ENCODE measurements at places on chromosomes 7 and 10.

- DNase-seq, result no peak
Observed at GRCh38 chr10:28326516-28327490, 23.9 kb upstream of the MPP7 start.

DNA sequence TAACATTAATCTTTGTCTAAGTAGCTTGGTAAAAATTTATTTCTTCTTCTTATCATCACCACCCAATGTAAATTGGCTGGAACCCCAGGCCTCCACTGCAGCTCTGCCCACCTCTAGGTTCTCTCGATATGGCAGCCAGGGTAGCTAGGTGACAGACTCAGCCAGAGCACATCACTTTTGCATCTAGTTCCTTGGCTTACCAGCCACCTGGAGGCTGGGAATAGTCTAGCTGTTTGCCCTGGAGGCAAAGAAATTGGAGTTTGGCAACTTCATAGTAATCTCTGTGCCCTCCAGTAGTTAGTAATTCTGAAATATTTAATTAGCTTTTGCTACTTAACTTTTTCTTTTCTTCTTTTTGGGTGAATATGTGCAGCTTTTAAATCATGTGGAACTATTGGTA, 9.4 kb downstream of the IFRD1 start:
- DNase-seq, result no peak

- no peak for DNase-seq
Observed at GRCh38 chr10:12337453-12338372, 11.6 kb upstream of the CAMK1D start.

DNA sequence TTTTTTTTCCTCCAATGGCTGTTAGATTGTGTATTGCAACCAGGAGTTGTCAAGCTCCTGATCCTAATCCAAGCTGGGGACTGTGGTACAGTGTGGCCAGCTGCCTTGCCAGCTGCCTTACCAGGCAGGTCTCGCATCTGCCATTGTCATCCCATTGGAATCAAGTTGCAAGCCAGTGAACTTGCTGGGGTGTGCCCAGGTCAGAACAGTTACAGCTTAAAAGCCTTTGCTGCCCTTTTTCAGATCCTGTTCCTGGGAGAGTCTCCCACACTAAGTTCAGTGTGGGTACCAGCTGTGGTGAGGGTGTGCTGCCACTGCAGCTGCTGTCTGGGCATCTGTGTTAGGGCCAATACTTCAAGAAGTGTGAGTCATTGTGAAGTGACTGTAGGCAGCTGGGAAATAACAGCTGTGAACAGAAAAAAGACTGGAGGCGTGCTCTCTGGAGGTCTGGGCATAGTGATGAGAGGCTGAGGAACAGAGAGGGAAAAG, 72.8 kb downstream of the CCNY start:
- no peak for DNase-seq

DNA sequence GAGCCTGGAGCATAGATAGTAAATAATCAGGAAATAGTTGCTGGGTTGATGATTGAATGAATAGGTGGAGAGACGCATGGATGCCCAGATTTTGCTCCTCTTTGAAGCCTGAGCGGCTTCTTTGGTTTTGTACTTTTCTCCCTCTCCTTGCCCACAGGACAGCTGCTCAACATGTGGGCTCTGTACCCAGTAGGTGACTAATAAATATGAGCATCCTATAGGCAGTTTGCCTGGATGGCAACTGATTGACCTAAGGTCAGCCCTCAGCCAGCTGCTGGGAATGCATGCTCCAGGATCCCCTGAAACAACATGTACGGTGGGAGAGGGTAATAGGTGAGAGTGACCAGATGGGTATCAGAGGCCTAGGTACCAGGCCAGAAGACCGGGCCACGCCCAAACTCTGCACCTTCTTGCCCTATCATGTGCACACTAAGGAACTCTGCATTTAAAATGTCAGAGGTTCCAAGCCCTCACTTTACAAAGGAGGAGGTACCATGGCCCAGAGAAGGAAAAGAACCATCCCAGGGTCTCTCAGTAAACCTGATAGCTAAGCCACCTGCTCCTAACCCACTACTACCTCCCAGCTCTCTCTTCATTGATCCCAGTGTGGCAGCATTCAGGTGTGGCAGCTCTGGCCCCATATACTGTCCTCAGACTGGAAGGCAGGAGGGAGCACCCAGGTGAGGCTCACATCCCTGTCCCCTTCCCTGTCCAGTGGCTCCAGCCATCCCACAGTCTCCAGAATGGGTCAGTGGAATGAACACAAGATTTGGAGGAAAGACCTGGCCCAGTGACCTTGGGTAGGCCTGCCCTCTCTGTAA, 2.7 kb upstream of the ZCCHC24 start:
- DNase-seq, result no peak

DNA sequence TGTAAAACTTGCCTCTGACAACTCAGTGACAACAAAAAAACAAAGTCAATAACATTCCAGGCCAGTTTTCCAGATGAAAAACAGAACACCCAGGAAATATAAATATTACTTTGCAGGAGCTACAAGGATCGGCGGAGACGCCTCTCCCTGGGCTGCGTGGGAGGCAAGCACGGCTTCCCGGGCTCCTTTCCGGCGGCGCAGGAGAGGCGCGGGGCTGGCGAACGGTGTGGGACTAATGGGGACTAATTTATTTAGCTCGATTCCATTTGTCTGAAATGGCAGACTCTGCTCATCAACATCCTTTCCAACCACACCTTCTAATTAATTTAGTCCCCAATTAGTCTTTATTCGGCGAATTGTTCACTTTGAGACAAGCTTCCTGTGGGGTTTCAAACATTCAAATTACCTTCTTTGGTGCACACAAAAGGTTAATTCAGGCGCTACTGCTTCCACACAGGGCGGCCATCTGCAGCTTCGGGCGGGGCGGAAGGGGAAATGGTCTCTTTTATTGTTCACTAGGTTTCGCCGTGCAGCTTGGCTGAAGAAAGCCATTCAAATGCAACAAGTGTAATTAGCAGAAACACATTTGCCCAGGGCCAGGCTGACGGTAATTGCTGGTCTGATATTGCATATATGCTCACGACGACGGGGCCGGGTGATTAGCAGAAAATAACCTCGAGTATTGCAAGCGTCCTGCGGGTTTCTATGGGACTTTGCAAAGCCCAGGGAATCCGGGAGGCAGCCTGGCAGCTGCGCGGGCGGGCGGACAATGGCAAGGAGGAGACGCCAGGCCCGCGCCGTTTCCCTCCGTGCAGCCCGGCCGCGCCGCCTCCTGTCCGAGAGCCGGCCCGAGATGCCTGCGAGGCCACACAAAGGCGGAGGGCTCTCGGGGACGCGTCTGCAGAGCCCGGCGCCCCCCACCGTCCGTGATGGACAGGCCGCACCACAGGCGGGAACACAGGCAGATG, 270.1 kb downstream of the PTPRN2 start:
- DNase-seq, result no peak

- DNase-seq, result no peak
Observed at GRCh38 chr10:42743697-42744096, 38.9 kb upstream of the BMS1 start.

DNA sequence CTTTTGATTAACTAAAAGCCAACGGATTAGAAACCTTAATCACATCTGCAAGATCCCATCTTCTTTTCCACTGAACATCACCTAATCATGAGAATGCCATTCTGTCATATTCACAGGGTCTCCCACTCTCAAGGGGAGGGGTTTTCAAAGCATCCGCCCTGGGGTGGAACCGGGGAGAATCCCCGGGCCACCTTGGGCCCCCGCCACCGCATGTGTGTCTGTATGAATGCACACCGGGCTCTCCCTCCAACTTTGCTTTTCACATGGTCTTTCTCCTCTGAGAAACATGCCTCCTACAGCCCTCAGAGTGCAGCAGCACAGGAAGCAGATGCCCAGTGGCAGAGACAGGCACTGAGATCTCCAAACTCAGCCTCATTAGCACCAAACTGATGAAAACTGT, 233.2 kb upstream of the PPP2R2D start:
- DNase-seq, result no peak

DNA sequence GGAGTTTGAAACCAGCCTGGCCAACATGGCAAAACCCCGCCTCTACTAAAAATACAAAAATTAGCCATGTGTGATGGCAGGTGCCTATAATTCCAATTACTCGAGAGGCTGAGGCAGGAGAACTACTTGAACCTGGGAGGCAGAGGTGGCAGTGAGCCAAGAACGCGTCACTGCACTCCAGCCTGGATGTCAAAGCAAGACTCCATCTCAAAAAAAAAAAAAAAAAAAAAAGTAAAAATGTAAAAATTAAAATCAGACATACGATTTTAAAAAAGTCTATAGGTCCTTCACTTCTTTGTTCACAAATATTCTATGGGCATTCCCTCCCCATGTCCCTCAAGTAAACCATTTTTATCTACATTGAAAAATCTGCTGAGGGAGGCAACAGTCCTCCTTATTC, 34.9 kb upstream of the TLL2 start:
- no peak for DNase-seq

DNA sequence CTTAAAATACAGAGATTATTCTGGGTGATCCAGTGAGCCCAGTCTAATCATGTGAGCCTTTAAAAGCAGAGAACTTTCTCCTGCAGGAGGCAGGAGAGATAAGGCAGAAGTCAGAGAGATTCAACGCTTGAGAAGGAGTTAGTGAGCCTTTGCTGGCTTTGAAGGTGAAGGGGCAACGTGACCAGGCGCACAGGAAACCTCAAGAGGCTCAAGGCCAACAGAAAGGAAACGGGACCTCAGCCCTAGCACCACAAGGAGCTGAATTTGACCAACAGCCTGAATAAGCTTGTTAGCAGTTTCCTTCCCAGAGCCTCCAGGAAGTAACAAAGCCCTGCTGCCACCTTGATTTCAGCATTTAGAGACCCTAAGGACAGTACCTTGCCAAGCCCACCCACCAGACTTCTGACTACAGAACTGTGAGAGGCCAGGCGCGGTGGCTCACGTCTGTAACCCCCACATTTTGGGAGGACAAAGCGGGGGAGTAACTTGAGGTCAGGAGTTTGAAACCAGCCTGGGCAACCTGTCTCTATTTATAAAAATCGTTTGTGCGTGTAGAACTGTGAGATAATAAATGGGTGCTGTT, 87.3 kb upstream of the KAT6B start:
- no peak for DNase-seq

DNA sequence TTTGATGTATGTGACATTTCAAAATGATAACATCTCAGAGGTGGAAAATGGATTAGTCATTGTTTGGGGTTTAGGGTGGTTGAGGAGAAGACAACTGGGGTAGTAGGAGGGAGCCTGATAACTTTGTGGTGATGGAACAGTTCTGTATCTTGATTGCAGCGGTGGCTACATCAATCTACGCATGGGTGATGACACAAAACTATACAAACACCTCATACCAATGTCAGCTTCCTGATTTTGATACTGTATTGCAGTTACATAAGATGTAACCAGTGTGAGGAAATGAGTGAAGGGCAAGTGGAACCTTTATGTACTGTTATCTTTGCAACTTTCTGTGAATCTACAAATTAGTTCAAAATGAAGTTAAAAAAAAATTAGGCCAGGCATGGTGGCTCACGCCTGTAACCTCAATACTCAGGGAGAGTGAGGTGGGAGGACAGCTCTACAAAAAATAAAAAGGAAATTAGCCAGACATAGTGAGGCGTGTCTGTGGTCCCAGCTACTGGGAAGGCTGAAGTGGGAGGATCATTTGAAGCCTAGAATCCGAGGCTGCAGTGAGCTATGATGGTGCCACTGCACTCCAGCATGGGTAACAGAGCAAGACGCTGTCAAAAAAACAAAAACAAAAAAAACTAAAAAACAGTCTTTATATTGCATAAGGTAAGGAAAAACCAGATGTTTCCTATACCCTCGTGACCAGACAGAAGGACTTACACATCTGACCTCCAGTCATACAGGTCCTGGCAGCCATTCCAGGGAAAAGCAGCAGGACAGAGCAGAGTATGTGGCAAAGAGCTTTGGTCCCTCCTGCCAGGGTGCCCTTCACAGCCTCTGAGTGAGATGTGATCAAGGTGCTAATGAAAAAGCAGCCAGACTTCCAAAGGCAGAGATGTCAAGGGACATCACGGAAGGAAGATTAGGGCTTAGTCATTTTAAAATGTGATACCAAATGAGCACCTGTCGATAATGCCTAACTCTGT, 50.8 kb downstream of the CYTH3 start:
- no peak for DNase-seq

DNA sequence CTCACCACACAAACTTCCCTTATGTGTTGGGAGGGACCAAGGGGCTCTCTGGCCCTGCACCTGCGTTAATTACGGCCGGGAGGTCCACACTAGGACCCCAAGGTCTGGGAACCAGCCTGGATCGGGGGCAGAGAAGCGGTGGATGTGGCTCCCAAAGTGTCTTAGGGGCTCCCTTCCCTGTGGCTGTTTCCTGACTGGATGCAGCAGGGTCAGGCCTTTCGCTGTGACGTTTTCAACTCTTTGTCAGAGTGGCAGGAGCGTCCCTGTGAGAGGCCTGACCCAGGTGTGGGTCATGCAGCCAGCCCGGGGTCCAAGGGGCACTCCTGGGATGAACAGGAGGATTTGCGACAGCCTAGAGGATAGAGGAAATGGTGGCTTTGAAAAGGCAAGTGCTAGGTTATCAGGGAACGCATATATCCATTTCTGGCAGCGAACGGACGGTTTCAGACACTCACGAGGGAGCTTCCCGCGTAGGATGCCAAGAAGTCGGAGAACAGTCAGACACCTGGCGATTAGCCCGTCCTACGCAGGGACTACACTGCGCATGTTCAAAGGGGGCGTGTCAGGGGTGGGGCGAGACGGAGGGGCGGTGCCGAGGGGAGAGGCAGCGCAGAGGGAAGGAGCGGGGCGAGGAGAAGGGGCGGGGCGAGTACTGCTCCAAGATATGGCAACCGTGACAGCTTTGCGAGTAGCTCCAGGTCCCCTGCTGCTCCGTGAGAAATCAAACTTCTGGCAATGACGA, 46.2 kb upstream of the ZNF716 start:
- DNase-seq, result no peak

- no peak for DNase-seq
Observed at GRCh38 chr7:139116999-139117398, 7.5 kb upstream of the ZC3HAV1 start.

Data from stimulated activated CD8-positive, alpha-beta memory T cell treated with anti-CD3 and anti-CD28 coated beads, Interleukin-4, amount 100 ng/mL, for 1 hour (primary cell).